ENCODE measurements at places on chromosomes 16 and 17.
A peak's percentile ranks its signal among the peaks of the same experiment; 100 is the strongest.

DNA sequence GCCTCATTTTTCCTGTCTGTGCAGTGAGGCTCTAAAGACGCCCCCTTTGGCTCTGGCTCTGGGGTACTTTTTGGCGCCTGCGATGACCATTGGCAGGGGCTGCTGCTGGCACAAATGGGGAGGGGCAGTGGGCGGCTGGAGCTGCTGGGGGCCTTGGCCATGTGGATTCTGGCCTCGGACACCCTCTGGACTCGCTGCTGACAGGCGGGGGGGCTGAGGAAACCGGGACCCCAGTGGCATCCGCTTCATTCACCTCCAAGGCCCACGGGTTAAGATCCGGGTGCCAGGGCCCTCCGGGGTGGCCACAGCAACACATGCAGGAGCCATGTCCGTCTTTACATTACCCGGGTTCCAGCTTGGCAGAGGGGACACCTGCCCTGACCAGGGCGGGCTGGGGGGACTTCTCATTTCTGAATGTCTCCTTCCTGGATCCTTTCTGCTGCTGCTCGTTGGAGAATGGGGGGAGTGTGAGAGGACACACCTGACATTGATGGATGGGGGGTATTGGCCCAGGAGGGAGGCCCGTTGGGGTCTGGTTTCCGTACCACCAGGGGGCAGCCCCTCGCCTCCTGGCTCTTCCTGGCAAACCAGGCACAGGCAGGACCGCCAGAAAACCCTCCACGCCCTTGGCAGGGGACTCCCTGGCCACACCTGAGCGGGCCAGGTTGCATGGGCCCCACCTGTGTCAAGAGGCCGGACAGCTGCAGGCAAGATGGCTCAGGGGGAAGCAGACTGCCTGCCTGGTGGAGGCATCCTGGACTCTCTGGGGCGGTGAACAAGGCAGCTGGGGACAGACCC lies 21.8 kb downstream of the GSE1 start:
- DNase-seq = no peak

DNA sequence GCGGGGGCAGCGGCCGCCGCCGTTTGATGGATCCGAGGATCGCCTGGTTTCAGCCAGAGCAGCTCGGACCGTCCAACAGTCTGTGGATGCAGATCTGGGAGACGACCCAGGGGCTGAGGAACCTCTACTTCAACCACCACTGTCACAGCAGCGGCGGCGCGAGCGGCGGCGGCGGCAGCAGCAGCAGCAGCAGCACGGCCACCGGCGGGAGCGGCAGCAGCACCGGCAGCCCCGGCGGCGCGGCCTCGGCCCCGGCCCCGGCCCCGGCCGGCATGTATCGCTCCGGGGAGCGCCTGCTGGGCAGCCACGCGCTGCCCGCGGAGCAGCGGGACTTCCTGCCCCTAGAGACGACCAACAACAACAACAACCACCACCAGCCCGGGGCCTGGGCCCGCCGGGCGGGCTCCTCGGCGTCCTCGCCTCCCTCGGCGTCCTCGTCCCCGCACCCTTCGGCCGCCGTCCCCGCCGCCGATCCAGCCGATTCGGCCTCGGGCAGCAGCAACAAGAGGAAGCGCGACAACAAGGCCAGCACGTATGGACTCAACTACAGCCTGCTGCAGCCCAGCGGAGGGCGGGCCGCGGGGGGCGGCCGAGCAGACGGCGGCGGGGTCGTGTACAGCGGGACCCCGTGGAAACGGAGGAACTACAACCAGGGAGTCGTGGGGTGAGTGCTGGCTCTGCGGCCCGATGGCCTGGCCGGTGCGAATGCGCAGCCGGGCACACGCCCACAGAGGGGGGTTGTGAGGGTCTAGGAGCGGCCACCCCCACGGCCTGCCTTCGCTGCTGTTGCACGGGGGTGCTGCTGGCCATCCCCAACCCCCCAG lies 702 bp downstream of the TENT4B start:
- DNase-seq = no peak

DNA sequence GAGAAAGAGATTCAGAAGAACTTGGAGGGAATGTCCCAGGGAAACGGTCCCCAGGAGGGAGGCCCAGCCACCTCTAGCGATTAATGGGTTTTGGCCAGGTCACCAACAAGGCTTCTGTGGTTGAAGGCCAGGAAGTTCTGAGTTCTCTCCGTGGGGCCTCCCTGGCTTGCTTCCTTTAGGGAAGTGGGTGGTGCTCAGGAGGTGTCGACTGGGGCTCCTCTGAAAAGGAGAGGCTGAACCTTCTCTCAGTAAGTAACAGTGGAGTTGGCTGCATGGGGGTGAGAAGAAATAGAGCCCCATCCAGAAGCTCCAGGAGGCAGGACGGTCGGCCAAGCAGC lies 77.1 kb upstream of the GSE1 start:
- no peak for DNase-seq

- no peak for DNase-seq
Observed at GRCh38 chr16:4847774-4848587, 700 bp downstream of the UBN1 start.

GRCh38 chr16:71555230-71555891 lies 21.5 kb downstream of the TAT start:
- DNase-seq = no peak

DNA sequence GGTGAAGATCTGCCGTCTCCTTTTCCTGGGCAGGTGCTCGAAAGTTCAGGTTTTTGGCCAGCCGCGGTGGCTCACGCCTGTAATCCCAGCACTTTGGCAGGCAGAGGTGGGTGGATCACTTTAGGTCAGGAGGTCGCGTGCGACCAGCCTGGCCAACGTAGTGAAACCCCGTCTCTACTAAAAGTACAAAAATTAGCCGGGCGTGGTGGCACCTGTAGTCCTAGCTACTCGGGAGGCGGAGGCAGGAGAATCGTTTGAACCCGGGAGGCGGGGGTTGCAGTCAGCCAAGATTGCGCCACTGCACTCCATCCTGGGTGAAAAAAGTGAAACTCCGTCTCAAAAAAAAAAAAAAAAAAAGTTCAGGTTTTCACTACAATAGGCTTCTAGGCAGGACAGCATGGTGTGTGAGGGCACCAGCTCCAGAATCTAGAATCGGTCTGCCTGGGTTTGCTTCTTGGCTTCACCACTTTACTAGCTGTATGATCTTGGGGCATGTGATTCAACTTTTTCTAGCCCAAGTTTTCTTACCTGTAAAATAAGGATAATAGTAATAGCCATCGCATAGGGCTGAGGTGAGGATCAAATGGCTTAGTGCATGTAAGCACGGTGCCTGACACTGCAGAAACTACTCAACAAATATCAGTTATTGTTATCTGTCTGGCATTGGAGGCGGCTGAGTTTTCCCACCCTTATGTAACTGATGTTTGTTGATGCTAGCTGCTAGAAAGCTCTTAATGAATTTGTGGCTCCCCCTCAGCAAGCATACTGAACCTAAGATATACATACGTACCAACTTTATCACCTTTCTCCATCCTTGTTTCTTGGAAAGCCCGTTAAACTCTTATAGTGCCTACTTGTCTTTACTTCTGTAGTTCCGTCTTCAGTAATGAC lies 1.3 kb downstream of the PSMD12 start:
- no peak for DNase-seq

- peak; percentile 24 for DNase-seq
Observed at GRCh38 chr17:43576563-43577229, 30.6 kb upstream of the ETV4 start.

DNA sequence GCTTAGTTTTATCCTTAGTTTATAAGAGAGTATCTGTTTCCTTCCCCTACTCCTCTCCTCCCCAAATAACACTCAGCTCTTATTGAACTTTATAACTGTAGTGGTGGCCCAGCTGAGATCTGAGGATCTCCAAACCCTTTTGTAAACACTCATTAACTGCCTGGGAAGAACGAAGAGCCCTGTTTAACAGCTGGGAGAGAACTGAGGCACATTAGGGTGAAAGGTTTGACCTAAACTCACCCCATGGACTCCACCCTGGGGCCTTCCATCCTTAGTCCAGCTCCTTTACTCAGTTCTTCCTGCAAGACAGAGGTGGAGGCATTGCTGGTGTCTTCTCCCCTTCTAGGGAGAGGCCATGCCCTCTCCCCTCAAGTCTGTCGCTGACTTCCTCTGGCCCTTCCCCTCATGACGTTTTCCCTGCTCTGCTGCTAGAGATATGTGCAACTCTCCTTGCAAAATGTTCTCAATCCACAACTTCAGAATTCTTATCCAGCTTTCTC lies 1.2 kb upstream of the RARA start:
- no peak for DNase-seq

DNA sequence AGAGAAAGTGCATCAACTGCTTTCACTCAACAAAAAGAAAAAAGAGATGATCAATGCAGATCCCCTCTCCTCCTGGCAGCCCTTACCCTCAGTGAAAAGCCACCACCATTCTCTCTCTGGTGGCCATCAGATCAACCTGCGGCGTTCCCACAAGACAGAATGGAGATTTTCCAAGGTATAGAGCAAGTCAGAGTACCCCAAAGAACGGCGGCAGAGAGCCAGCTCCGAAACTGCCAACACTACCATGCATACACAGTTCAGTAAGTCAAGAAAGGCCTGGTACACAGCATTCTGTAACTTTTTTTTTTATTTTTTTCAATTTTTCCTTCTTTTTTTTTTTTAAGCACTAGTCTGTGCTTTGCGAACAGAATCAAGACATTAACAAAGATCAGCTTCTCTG lies 30.6 kb downstream of the STH start:
- no peak for DNase-seq

DNA sequence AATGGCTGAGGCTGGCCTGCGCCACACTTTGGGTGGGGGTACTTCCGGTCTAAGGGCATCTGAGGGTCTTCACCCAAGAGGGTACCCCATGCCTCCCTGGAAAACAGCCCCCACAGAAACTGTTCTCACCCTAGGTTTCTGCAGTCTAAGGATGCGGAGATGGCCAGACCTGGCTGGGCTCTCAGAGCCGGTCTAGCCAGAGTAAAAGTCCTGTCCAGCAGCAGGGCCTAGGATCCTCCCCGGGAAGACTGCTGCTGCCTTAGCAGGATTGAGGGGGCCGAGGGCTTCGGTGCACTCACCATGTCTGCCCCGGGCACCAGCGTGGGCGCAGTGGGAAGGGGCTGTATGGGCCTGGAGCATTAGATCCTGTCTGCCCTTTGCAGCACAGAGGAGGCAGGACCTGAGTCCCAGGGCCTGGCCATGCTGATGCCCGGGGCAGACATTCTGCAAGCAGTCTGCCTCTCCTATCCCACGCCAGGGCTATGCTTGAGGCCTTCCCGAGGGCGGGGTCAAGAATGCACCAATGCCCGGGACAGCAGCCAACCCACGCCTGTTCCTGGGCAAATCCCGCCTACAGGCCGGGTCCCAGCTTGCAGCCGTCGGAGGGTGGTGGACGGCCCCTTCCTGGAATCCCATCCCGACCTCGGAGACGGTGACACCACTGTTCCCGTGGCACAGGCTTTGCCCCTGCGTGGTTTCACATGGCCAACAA lies 54.7 kb downstream of the CBFA2T3 start:
- no peak for DNase-seq

DNA sequence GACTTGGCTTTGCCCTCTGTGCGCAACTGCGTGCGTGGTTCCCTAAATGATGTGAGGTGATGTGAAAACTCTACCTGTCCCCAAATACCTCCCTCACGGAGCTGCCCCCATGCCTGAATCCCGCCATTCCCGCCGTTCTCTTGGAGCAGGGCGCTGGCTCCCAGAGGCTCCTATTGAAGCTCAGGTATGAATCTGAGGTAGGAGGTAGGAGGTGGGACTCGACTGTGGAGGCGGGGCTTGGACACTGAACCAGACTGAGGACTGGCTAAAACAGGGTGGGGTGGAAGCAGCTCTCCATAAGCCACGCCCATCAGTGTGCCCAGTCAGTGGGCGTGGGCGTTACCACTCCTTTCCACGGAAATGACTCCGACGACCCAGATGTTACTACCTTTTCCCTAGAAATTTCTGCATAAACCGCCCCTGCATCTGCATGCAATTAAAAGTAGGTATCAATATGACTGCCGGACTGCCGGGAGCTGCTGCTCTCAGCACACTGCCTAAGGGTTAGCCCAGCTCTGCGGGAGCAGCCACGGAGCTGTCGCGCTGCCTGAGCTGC lies 41.0 kb downstream of the FOXL1 start:
- DNase-seq = peak; percentile 63

DNA sequence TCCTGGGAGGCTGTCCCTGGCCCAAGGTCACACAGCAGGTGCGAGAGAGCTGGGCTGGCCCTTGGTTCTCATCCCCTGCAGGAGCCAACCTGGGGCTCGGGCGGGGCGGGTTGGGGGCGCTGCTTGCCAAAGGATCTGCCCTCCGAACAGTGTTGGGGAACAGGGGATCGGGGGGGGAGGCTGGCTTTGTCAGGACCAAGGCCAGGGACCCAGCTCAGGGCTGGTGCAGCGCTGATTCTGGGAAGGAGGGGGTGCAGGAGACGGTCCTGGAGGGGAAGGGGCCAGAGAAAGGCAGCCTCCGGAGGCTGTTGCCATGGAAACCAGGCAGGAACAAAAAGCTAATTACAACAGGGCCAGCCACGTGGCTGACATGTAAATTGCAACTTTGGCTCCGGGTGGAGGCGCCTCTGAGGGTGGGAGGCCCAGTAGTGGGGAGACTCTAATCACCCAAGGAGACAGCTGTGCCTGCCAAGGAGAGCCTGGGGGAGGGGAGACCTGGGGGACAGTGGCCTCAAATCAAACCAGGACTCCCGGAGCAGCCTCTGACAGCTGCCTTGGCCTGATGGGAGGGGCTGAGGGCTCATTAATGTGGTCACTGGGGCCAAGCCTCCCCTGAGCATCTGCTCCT lies 1.3 kb downstream of the TUBB3 start:
- peak; percentile 47 for DNase-seq

- no peak for DNase-seq
Observed at GRCh38 chr17:7947651-7948050, 15.6 kb downstream of the CNTROB start.

DNA sequence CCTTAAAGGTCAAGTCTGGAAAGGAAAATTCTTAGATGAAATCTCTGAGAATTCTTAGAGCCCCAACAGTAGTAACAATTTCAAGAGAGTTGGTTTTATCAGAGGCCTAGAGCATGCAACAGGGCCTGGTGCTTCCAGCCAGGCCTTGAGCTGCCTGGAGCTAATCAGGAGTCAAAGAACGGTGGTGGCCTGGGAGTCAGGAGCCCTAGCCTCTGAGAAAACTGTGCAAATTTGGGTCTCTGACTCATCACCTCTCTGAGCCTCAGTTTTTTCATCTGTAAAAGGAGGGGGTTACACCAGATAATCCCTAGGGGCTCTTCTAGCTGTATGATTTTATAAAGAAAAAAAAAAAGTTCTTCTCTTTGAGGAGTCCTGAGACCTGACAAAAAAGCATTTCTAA lies 227.3 kb upstream of the RPL38 start:
- no peak for DNase-seq

- no peak for DNase-seq
Observed at GRCh38 chr16:47626246-47626645, 165.1 kb downstream of the PHKB start.

- DNase-seq = no peak
Observed at GRCh38 chr17:68011199-68011665, 15.0 kb upstream of the C17orf58 start.

- no peak for DNase-seq
Observed at GRCh38 chr17:80471922-80472321, 4.5 kb downstream of the NPTX1 start.

GRCh38 chr16:10608687-10609401 lies 28.4 kb upstream of the EMP2 start:
- DNase-seq = no peak

- no peak for DNase-seq
Observed at GRCh38 chr16:86092586-86093480, 193.9 kb downstream of the IRF8 start.

GRCh38 chr16:79064256-79064972 lies 536.1 kb downstream of the MAF start:
- no peak for DNase-seq

GRCh38 chr17:29190039-29190438 lies 9.8 kb upstream of the MYO18A start:
- no peak for DNase-seq
